Psoas muscle (tissue), 8 donors: ENCODE measurements at places on chromosomes 6 and 20.

- no peak for DNase-seq
Measured at GRCh38 chr6:80021131-80021530, 16.7 kb downstream of the TTK start.

GRCh38 chr6:152783217-152783878 is 32.8 kb downstream of the VIP start:
- no peak for DNase-seq

GRCh38 chr6:15276036-15276985 is 30.4 kb downstream of the JARID2 start:
- no peak for DNase-seq

- no peak for DNase-seq
Measured at GRCh38 chr6:62889240-62889639, 322.0 kb upstream of the FKBP1C start.

DNA sequence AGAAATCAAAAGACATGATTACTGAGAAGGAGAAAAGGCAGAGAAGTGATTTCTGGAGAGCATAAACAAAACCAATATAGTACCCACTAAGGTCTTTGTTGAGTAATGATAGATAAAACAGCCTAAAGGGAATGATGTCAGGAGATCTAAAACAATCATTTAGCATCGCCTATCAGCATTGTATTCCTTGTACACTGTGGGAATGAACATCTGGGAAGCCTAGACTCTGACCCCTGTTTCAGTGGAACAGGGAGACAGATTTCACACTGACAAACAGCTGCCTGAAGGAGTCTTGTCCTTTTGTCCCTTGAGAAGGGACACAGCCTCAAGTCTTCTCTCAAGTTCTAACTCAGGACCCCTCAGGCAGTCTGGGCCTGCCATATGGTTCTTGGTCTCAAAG is 1.7 kb downstream of the ASIP start:
- no peak for DNase-seq

DNA sequence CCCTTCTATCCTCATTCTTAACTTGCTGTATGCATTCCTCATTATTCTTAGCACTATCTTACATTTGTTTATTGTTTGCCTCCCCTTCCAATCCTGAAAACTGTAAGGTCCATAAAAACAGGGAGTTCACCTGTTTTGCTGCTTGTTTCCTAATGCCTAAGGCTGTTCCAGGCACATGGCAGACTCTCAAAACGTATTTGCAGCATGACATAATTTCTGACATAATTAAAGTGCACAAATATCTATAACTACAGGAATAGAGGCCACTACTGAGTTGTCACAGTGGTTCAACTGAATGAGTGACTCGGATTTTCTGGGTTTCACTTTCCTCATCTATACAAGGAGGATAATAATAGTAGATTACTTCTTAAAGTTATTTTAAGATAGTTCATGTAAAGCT is 83.0 kb downstream of the HFE start:
- DNase-seq = no peak

- no peak for DNase-seq
Measured at GRCh38 chr6:217048-217659, 75.1 kb upstream of the DUSP22 start.

- DNase-seq = no peak
Measured at GRCh38 chr20:48722737-48723191, 105.0 kb downstream of the PREX1 start.

GRCh38 chr6:133758815-133759335 is 130.0 kb upstream of the TCF21 start:
- DNase-seq = no peak

DNA sequence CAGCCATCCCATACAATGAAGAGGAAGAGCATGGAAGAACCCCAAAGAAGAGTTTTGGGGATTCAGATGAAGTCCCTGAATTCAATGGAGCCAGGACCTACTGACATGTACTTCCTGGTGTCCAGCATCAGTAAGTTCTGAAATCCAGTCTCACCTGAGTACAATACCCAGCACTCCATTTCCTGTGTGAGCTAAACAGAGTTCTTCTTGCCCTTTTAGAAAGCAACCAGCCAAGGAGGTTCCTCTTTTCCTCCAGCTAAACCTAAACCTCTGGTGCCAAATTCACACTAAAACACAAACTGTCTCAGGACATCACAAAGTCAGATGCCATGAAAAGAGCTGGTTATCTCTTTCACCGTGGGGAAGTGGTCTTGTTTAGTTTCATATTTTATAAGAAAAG is 71.5 kb downstream of the PKHD1 start:
- no peak for DNase-seq

GRCh38 chr6:3781504-3781903 is 30.0 kb upstream of the PXDC1 start:
- no peak for DNase-seq

- DNase-seq = no peak
Measured at GRCh38 chr20:433300-433975, 25.3 kb downstream of the RBCK1 start.

GRCh38 chr20:40991181-40991889 is 37.3 kb upstream of the TOP1 start:
- DNase-seq = no peak

GRCh38 chr6:150298030-150298380 is 70.8 kb upstream of the IYD start:
- DNase-seq = no peak

DNA sequence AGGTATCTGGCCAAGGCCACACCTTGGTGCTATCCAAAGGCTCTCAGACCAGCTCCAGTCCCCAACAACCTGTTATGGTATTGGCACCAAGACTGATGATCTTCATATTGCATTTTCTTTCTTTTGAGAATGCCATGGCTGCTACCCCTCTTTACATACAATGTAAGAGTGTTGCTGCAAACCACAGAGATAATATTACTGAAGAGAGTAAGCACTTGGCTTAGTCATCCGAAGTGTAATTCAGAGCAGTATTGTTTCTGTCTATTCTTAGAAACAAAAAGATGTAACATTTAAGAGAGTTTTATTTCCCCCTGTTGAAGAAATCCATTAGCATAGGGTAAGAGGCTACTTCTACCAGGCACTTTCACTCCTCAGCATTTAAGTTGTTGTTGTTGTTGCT is 212.5 kb downstream of the C6orf118 start:
- DNase-seq = no peak

- DNase-seq = no peak
Measured at GRCh38 chr6:8225113-8225512, 122.8 kb upstream of the EEF1E1 start.

DNA sequence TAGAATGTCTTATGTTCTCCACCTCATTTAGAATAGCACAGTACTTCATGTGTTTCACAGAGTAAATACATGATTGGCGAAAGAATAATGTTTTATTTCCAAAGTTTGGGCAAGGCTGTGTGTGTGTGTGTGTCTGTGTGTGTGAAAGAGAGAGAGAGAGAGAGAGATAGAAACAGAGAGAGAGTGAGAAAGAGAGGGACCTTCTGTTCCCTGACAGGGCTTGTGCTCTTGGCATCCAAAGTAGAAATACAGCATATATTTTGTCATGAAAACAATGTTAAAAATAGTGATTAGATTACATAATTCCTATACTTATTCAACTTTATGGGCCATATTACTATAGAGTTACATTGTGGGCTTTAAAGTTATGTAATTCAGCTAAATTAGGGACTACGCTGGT is 201.2 kb downstream of the KIF6 start:
- DNase-seq = no peak

- no peak for DNase-seq
Measured at GRCh38 chr6:52364480-52365166, 2.7 kb downstream of the PAQR8 start.

- DNase-seq = no peak
Measured at GRCh38 chr6:141734071-141734840, 398.5 kb upstream of the GJE1 start.

DNA sequence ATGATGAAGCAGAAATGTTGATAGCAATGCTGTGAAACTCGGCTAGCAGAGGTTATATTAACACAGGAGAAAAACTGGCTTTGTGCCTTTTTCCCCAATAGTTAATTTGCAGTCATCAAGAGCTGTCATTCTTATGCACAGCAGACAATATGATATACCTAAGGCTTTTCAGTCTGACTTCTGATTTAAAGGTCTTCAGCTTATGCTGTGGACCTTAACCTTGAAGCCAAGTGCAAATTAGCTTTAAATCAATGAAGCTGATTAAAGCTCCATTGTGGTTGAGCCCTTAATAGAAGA is 171.6 kb upstream of the ID4 start:
- DNase-seq = no peak

DNA sequence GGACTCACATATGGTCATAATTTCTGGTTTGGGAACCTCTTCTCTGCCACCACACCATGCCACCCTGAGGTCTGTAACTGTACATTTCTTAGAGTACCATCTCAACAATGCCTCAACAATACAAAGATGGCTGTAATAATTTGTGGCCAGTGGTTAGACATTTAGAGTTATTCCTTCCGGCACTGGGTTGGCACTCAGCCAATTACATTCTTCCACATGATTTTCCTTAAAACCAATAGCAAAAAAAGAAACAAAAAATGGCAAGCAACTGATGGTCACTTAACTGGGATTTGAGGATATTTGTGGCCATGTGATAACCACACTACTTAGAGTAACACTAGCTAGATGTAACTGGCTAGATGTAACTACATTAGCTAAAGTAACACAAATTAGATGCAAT is 79.9 kb downstream of the SEL1L2 start:
- no peak for DNase-seq

- DNase-seq = no peak
Measured at GRCh38 chr20:9995510-9996272, 39.1 kb upstream of the ANKEF1 start.

GRCh38 chr6:155418017-155418761 is 37.5 kb downstream of the NOX3 start:
- DNase-seq = no peak

DNA sequence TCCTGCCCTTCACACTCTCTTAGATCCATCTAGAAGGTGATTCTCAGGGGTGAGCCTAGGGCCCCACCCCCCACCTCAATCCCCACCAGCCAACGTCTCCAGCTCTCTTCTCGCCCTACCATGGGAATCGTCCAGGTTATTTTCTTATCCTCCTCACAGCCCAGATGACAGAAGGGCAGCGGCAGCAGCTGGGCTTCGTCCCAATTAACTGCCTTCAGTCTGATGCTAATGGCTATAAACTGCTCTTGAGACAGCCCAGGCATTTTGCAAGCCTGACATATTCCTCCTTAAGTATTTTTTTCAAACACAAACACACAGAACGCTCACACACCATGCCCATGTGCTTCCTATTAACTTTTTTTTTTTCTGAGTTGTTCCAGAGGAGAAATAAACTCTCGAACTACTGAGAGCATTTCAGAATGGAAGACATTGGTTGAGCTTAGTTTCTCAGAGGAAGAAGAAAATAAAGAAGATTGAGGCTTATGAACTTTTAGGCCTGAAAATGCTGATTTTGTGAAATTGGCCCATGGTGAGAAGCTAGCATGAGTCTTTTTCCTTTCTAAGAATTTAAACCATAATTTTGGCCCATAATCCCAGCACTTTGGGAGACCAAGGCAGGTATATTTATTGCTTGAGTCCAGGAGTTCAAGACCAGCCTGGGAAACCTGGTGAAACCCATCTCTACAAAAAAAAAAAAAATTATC is 124.6 kb downstream of the EYA2 start:
- peak; percentile 26 for DNase-seq

DNA sequence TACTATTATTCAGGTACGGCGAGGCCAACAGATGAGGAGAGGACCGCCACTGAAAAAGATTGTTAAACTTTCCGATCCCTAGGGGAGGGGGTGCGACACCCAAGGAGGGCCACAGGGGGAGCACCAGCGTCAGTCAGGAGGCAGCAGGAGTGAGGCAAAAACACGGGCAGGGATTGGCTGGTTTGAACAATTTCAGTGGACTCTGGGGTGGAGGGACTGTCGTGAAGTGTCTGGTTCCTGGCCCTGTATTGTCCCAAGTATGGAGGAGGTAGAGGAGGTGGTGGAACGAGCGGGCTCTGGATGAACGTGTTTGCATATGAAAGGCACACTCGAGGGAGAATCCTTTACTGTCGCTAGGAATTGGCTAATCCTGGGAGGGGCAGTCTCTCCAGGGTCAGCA is 32.5 kb upstream of the MCUR1 start:
- no peak for DNase-seq
